Bone marrow (tissue), 2 donors: ENCODE measurements at places on chromosomes 2 and 18.

- DNase-seq = no peak
These were observed 1678.6 kb upstream of the CELF4 start for GRCh38 chr18:39244242-39244641.

GRCh38 chr2:224630659-224631550 lies 45.7 kb upstream of the CUL3 start:
- no peak for DNase-seq

DNA sequence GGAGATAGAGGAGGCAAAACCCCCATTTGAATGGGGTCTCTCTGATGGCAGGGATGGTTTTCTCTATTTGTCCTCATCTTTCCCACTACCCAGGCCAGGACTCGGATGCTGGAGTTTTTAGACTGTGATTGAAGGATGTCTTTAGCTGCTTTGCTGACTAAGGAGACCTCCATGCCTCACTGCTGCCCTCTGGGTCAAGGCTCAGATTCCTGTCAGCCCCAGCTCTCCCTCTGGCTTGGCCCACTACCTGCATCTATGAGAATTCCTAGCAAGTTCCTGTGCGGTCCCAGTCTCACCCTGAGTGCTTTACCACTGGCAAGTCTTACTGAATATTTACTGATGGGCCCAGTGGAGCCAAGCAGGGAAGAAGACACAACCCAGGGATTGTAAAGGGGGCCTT lies 184.0 kb downstream of the CELF4 start:
- no peak for DNase-seq

DNA sequence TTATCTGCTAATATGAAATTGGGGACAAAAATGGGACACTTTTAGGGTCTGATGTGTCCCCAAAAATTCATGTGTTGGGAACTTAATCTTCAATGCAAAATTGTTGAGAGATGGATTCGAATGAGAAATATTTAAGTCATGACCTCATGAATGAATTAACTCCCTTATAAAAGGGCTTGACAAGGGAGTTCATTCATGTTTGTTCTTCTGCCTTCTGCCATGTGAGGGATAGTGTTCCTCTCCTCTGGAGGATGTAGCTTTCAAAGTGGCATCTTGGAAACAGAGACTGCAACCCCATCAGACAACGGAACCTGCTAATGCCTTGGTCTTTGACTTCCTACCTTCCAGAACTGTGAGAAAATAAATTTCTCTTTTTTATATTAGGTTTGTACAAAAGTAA lies 89.2 kb upstream of the LINC00305 start:
- DNase-seq = no peak
